ENCODE measurements at places on chromosomes 1 and 21. TPM values are rescaled to one million over a fixed set of nuclear protein-coding genes. Genes with fewer than 3 reads are reported as not detected.
A peak's percentile ranks its signal among the peaks of the same experiment; 100 is the strongest.

Gene AGRN
- 54.4 TPM for polyA plus RNA-seq

Gene AMY1B
- polyA plus RNA-seq, result not detected

Gene AKIRIN1
- polyA plus RNA-seq, result 59.2 TPM

Gene LCE1E
- polyA plus RNA-seq, result not detected

Gene ADAM30
- polyA plus RNA-seq, result not detected

Gene S100A7A
- not detected for polyA plus RNA-seq

Gene MTARC1
- polyA plus RNA-seq, result 8.6 TPM

Gene ACKR1
- polyA plus RNA-seq, result 3.2 TPM

- no peaks in the 10 kb centered on the region for H3K36me3 ChIP-seq
- H3K4me1 ChIP-seq, result no peaks in the 10 kb centered on the region
- no peaks in the 10 kb centered on the region for H3K27me3 ChIP-seq
- no peak for DNase-seq
- H3K4me3 ChIP-seq, result no peak overlapping the region
Measured at GRCh38 chr1:208951908-208952307, 631.6 kb upstream of the CAMK1G start.

- no peaks in the 10 kb centered on the region for H3K27me3 ChIP-seq
- H3K27ac ChIP-seq, result peak overlapping the region; percentile 25
- no peak overlapping the region for H3K4me3 ChIP-seq
- no peaks in the 10 kb centered on the region for H3K36me3 ChIP-seq
- DNase-seq, result no peak
- no peaks in the 10 kb centered on the region for H3K4me1 ChIP-seq
Measured at GRCh38 chr1:192559115-192560006, 16.2 kb upstream of the RGS1 start.

DNA sequence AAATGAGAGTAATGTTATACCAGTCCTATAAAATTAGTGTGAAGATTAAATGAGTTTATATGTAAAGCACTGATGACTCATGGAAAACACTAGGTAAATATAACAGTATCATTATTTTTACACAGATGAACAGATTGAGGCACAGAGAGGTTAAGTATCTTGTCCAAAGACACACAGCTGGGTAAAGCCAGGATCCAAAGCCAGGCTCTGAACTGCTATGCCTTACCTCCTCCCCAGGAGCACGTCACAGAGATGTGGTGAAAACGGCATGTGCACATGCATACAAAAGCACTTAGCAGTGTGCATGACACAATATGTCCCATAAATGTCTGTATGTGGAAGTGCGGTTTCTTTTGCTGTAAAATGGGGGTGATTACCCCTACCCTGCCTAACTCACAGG, 56.9 kb downstream of the MAN1C1 start:
- H3K36me3 ChIP-seq, result no peaks in the 10 kb centered on the region
- no peak overlapping the region for H3K4me3 ChIP-seq
- no peaks in the 10 kb centered on the region for H3K27me3 ChIP-seq
- peaks cover 31% of the 10 kb centered on the region for H3K4me1 ChIP-seq
- no peak for DNase-seq

DNA sequence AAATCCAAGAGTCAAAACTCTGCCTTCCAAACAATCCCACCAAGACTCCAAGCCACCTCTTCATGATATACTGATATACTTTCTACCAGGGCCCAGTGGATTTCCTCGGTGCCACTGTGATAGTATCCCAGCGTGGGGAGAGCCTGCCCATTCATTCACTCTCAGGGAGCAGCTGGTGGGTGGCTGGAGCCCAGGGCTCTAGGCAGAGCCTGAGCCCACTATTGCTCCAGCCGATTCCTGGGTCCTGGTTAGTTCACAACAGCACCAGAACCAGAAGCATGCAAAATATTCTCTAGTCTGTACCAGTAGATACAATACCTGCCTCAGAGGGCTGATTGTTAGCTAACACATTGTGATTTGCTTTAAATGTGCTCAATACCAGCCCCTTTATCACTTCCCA, 831 bp downstream of the CSRP1 start:
- peak overlapping the region; percentile 71 for H3K4me3 ChIP-seq
- peak; percentile 67 for DNase-seq
- no peaks in the 10 kb centered on the region for H3K36me3 ChIP-seq

- H3K4me1 ChIP-seq, result peaks cover 13% of the 10 kb centered on the region
- DNase-seq, result no peak
- H3K4me3 ChIP-seq, result no peak overlapping the region
- no peaks in the 10 kb centered on the region for H3K27me3 ChIP-seq
- H3K36me3 ChIP-seq, result no peaks in the 10 kb centered on the region
Measured at GRCh38 chr1:19032701-19033514, 76.4 kb upstream of the IFFO2 start.

- no peaks in the 10 kb centered on the region for H3K36me3 ChIP-seq
- no peak overlapping the region for H3K27ac ChIP-seq
- H3K4me3 ChIP-seq, result no peak overlapping the region
- H3K27me3 ChIP-seq, result no peaks in the 10 kb centered on the region
- no peak for DNase-seq
Measured at GRCh38 chr1:194959795-194960194, 1648.4 kb downstream of the KCNT2 start.

DNA sequence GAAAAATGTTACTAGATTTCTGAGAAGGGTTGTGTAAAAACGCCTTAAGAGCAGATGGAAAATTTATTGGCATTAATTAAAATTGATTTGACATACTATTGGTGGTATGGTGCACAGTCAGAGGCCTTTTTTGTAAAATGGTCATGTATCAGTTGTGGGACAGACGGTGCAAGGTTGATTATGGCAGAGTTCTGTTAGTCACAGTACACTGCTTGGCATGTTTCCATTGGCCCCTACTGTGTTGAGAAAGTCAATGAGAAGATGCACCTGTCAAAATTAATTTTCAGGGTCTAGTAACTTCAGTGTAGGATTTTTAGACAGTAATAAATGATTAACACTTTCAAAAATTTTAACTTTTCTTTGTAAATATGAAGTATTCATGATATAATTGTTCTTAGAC, 4.4 kb downstream of the B3GALT2 start:
- H3K4me3 ChIP-seq, result no peak overlapping the region
- H3K4me1 ChIP-seq, result no peaks in the 10 kb centered on the region

- H3K27me3 ChIP-seq, result no peaks in the 10 kb centered on the region
- no peak for DNase-seq
- no peak overlapping the region for H3K4me3 ChIP-seq
- H3K27ac ChIP-seq, result no peak overlapping the region
- no peaks in the 10 kb centered on the region for H3K4me1 ChIP-seq
Measured at GRCh38 chr1:187032982-187033692, 204.4 kb downstream of the PLA2G4A start.

DNA sequence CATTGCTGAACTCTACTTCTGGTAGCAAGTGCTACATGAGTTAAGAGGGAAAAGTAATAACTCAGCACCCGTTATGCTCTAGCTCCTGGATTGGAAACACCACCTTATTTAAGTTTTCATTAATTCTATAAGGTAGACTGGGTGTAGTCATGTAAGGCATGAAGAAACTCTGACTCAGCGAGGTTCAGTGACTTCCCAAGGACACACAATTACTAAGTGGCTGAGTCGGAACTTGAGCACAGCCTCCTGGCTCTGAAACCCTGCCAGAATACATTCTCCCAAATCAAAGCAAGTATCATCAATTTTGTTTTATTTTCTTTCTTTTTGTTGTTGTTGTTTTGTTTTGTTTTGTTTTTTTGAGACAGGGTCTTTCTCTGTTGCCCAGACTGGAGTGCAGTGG, 29.1 kb upstream of the SCCPDH start:
- peaks cover 10% of the 10 kb centered on the region for H3K4me1 ChIP-seq
- H3K36me3 ChIP-seq, result no peaks in the 10 kb centered on the region
- no peaks in the 10 kb centered on the region for H3K27me3 ChIP-seq
- no peak for DNase-seq
- H3K27ac ChIP-seq, result no peak overlapping the region

DNA sequence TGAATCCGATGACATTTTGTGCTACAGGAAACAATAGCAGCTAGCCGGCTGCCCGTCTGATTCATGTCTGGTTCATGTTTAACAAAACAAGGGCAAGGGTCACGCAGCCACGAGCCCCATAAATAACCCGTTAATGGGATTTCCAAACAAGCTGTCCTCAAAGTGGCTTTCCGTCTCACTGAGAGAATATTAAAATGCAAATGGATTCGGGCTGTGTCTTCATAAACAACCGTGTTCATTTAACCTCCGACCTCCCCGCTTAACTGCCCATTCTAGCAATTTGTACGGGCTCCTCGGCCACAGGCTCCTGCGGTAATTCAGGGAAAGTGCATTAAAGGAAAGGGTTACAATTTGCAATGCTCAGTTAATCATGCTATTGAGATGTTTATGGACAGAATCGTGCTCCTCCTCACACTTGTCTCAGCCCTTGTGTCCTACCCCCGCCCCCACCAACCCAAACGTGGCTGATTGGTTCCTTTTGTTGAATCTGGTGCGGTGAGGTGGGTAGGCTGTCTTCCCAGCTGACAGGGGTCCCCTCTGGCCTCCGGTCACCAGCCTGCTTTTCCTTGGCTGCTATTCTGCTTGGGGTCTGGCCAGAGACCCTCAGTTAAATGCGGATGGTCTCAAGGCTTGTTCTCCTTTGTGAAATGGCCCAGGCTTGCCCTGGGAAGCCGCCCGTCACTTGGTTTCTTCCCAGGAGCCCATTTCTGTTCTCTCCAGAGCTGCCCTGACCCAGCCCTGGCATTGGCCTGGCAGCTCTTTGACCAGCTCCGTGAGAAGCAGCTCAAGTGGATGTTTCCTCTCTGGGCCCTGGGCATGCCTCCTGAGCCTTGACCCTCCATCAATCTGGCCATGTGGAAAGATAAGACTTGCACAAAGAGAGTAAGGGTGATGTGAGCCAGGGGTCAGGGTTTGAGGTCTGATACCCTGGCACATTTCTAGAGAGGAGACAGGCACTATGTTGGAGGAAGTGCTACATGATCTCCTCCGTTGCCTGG, 200.7 kb upstream of the POU3F1 start:
- no peak overlapping the region for H3K27ac ChIP-seq
- H3K4me1 ChIP-seq, result no peaks in the 10 kb centered on the region
- no peak for DNase-seq
- H3K4me3 ChIP-seq, result no peak overlapping the region
- no peaks in the 10 kb centered on the region for H3K27me3 ChIP-seq

GRCh38 chr1:177442584-177442983, 271.8 kb downstream of the BRINP2 start:
- no peak overlapping the region for H3K4me3 ChIP-seq
- no peak for DNase-seq
- no peaks in the 10 kb centered on the region for H3K27me3 ChIP-seq

GRCh38 chr1:145959957-145960467, 2.2 kb upstream of the LIX1L start:
- peaks cover 58% of the 10 kb centered on the region for H3K4me1 ChIP-seq
- no peaks in the 10 kb centered on the region for H3K36me3 ChIP-seq
- H3K27me3 ChIP-seq, result no peaks in the 10 kb centered on the region
- H3K27ac ChIP-seq, result peak overlapping the region; percentile 96

GRCh38 chr21:42659416-42660117, 6.1 kb downstream of the PDE9A start:
- H3K36me3 ChIP-seq, result peaks cover 5% of the 10 kb centered on the region
- no peaks in the 10 kb centered on the region for H3K27me3 ChIP-seq
- no peak overlapping the region for H3K4me3 ChIP-seq
- H3K27ac ChIP-seq, result peak overlapping the region; percentile 88
- peaks cover 79% of the 10 kb centered on the region for H3K4me1 ChIP-seq
- no peak for DNase-seq

DNA sequence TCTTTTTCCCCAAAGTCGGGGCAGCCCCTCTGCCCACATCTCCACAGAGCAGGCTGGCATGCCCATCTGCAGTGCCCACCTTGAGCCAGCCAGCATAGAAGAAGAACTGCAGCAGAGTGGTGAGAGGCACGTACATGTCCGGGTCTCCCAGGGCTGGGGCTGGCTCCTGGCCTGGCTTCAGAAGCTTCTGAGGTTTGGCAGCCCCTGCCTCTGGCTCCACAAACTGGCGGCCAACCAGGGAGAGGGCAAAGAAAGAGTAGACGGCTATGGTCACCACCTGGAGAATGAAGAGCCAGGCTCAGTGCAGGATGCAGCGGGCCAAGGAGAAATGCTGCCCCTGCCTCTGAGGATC, 3.0 kb downstream of the BEST4 start:
- H3K4me3 ChIP-seq, result no peak overlapping the region
- H3K4me1 ChIP-seq, result peaks cover 18% of the 10 kb centered on the region
- no peaks in the 10 kb centered on the region for H3K36me3 ChIP-seq
- no peaks in the 10 kb centered on the region for H3K27me3 ChIP-seq
- H3K27ac ChIP-seq, result no peak overlapping the region

DNA sequence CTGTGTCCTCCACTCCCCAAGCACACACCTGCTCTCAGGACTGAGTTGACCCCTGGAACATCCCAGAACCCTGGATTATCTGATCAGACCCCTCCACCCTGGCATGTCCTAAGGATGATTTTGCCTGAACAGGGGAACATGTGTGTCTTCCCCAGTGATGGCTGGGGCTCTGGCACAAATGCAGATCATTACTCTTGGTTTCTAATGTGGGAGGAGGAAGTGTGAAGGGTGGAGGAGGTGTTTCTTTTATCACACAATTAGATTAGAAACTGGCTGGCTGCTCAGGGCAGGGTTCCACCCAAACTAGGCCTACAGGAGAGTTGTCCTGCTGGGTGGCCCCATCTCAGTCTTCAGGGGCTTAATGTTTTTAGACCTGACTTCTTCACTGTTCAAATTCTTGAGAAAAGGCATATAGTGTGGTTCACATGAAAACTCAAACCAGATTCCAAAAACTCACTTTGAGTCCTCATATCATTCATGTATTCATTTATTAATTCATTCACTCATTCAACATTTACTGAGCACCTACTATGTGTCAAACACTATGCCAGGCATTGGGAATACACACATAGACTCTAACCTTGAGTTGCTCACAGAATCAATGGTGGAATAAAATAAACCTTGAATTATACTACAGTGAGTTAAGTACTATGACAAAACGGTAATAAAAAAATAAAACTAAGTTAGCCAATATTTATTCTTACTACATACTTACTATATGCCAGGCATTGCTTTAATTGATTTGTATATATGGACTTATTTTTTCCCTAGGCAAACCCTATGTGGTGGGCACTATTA, 221.8 kb upstream of the JUN start:
- no peaks in the 10 kb centered on the region for H3K36me3 ChIP-seq
- H3K27ac ChIP-seq, result no peak overlapping the region
- peaks cover 12% of the 10 kb centered on the region for H3K4me1 ChIP-seq

DNA sequence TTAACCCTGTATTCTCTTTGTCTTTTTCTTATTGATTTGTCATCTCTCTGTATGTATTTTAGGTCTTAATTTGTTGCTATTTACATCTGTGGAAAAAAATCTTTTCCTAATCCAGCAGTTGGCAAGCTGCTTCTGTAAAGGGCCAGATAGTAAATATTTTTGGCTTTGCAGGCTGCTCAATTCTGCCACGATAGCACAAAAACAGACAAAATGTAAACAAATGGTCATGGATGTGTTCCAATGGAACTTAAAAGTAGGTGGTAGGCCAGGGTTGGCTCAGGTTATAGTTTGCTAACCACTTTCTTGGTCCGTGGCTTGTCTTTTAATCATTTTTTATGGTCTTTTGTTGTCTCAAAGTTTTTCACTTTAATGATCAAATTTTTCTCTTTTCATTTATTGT, 371.8 kb downstream of the HHAT start:
- no peaks in the 10 kb centered on the region for H3K36me3 ChIP-seq
- DNase-seq, result no peak
- H3K4me3 ChIP-seq, result no peak overlapping the region
- H3K27ac ChIP-seq, result no peak overlapping the region

All from sigmoid colon (tissue), 7 donors.